H9 (cell line): ENCODE measurements at places on chromosomes 4 and X.

DNA sequence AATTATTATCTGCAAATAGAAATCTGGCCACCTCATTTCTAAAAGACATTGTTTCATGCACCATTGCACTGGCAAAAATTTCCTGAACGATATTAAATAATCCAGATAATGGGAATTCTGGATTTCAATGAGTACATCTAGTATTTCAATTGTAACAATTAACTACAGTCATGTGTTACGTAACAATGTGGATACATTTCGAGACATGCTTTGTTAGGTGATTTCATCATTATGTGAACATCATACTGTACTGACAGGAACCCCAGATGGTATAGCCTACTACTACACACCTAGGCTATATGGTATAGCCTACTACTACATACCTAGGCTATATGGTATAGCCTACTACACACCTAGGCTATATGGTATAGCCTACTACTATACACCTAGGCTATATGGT, 14.8 kb downstream of the LAMTOR3 start:
- no peak for DNase-seq

- peak; percentile 40 for DNase-seq
Observed at GRCh38 chr4:133320576-133321170, 171.6 kb downstream of the PCDH10 start.

DNA sequence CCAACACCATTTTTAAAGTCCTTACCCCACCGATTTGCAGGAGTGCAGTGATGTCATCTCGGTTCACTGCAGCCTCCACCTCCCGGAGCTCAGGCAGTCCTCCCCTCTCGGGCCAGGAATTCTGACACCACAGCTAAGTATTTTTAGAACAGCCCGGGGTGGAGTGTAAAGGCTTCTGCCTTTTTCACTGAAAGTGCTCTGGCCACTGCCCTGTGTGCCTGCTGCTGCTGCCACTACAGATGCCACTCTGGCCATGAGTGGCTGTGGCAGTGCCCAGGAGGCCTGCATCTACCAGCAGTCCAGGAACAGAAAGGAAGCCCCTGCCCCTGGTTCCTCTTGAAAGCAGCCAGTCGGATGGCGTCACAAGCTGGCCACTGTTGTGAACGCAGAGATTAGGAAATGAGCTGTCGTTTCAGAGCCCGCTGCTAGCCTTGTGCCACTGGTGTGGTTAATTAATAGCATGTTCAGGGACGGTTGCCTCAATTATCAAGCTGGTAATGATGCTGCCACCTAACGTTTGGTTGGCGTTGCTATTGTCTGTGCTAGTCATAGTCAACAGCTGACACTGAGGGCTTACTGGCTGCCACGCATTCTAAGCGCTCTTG, 23.6 kb upstream of the TBC1D14 start:
- DNase-seq, result no peak

GRCh38 chrX:102651242-102652011, at the start of gene GPRASP1:
Gene GPRASP1 (plus strand): TSS chrX:102651483. CDS start chrX:102653914, 2,431 bp downstream.
- DNase-seq, result peak; percentile 61

DNA sequence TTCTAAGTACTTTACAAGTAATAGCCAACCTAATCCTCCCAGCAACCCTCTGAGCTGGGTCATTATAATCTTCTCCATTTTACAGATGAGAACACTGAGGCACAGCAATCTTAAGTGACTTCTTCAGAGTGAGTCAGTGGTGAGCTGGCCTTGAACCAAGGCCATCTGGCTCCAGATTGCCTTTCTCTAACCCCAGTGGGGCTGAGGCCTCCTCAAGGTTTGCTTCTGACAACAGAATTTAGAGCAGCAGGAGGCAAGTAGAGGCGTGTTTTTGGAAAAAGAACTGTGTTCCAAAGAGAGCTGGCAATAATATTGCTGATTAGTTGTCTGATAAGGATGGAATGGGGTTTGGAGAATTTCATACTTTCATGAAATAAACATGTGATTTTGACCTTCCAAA, 41.2 kb downstream of the PIR start:
- DNase-seq, result no peak

DNA sequence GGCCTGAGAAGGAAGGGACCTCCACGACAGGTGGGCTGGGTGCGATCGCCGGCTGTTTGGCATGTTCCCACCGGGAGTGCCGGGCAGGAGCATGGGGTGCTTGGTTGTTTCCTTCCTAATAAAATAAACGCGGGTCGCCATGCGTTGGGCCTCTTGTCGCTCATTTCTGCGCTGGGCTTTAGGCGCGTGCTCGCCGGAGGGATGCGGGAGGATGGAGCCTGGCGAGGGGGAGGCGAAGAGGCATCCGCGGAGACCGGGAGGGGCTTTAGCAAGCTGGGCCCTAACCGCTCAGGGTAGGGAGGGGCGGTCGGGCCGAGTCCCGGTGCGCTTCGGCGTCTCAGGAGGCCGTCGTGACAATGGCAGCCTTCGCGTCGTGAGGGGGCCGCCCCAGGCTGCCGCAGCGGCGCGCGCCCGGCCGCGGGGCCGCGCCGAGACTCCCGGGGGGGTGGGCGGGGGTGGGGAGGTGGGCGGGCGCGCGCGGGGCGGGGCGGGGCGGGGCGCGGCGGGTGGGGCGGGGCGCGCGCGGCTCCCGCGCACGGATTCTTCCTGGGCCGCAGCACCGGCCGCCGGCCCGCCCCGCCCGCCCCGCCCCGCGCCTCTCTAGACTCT, 476 bp upstream of the GDI1 start:
- peak; percentile 54 for DNase-seq

DNA sequence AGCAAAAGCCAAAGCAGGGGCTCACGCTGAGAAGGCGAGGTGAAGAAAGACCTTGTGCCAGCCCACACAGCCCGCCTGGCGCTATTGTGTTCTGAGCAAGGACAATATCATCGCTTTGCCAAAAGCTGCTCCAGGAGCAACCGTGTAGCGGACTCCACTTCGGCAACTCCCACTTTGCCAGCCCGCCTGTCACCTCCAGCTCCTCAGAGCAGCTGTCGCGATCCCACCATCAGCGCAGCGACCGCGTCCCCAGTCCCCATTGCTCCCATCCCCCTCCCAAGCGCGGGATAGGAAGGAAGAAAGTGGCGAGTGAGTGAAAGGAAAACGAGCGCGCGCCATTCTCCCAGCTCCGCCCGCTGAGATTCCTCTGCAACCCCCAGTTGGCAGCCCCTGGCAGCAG, 759 bp downstream of the ZC4H2 start:
- peak; percentile 41 for DNase-seq

- no peak for DNase-seq
Observed at GRCh38 chrX:24553011-24553410, 87.9 kb downstream of the PDK3 start.

GRCh38 chr4:5036239-5036638, 15.0 kb upstream of the STK32B start:
- no peak for DNase-seq

DNA sequence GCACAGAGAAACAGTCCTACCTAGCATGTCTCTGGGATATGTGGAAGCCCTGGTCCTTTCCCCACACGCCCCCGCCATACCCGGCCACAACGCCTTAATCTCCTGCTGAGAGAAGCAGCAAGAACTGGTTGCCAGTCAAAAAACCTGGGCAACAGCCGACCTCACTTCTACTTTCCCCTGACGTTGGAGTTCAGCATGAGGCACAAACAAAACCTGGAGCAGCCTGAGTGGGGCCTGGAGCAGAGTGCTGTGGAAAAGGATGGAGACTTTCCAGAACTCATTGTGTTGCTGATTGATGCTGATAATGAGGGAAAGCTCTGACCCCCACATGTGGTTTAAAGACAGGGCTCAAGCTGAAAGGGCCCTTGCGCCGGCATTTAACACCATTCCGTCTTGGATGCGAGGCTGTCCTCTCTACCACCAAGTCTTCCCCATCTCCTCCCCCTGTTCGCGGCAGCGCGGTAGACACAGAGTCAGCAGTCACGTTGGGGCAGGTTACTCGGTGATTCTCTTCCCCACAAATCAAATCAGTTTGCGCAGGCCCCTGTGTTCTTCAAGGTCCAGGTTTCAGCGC, 666 bp downstream of the CCDC158 start:
- no peak for DNase-seq

GRCh38 chr4:19492606-19493005, 759.1 kb upstream of the SLIT2 start:
- DNase-seq, result no peak

- no peak for DNase-seq
Observed at GRCh38 chr4:6893449-6894085, 16.1 kb upstream of the TBC1D14 start.

DNA sequence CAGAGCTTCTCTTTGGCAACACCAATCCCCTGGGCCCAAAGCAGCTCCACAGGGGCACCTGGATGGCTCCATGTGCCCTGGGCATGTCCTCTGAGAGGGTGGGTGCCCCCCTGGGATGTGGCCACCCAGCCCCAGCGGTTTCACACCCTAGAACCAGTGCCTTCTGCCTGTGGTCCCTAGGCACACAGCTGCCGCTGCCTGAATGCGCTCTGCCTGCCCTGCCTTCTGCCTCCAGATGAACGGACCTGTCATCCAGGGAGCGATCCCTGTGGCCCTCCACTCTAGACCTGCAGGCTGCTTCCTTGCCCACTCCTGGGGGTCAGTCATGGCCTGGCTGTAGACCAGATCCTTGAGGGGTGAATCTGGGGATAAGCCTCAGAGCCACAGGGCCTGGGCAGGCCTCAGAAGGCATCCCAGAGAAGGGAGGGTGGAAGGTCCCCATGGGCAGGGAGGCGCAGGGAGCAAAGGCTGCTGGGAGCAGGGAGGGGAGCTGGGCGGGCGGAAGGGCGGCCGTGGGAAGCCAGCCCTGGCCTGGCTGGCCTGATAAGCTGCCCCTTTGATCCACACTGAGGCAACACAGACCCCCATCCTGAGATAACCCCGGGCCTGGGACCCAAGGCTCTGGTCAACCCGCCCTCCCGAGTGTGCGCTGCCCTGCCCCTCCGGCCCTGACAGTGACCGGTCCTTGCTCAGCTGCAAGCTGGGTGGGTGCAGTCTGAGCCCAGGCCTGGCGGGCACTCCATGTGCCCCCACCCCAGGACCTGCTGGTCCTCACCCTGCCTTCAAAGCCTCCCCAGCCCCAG, 8.1 kb upstream of the FGFR3 start:
- no peak for DNase-seq

GRCh38 chrX:53319614-53320542, 38.5 kb upstream of the IQSEC2 start:
- no peak for DNase-seq

GRCh38 chr4:156390599-156391324, 437.1 kb upstream of the CTSO start:
- DNase-seq, result no peak

DNA sequence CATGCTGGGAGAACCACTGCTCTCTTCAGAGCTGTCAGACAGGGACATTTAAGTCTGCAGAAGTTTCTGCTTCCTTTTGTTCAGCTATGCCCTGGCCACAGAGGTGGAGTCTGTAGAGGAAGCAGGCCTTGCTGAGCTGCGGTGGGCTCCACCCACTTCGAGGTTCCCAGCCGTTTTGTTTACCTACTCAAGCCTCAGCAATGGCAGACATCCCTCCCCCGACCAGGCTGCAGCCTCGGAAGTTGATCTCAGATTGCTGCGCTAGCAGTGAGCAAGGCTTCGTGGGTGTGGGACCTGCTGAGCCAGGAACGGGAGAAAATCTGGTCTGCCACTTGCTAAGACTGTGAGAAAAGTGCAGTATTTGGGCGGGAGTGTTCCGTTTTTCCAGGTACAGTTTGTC, 118.9 kb downstream of the SLC10A6 start:
- peak; percentile 54 for DNase-seq

DNA sequence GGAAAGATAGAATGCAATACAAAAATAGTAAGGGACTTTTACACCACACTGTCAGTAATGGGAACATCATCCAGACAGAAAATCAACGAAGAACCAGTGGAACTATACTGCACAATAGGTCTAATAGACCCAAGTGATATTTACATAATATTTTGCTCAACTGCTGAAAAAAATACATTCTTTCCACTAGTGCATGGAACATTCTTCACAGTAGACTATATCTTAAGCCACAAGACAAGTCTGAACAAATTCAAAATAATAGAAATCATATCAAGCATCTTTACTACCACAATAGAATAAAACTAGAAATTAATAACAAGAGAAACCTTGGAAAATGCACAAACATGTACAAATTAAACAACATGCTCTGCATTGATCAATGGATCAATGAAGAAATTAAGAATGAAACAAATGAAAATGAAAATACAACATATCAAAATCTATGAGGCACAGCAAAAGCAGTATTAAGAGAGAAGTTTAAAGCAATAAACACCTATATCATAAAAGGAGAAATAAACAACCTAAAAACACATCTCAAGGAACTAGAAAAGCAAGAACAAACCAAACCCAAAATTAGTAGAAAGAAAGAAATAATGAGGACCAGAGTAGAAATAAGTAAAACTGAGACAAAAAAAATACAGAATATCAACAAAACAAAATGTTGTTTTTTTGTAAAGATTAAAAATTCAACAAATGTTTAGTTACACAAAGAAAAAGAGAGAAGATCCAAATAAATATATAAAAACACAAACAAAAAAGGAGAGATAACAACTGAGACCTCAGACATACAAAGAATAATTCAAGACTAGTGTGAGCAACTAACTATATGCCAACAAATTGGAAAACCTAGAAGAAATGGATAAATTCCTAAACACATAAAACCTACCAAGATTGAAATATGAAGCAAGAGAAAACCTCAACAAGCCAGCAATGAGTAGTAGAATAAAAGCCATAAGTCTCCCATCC, 51.5 kb upstream of the ANTXR2 start:
- DNase-seq, result no peak

DNA sequence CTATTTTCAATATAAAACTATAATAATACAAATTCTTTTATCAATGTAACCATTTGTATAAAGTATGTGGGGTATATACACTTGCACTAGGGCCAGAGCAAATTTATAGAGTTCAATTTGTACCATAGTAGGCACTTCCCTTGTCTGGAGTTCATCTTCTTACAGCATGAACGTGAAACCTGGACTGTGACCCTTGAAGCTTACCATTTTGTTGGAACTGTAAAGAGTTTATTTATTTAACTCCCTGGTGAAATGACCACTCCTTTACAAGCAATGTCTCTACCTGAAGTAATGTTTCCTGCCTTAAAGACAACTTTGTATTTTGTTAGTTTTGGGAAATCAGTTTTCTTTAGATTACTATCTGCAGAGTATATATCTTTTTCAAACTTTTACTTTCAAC, 188.2 kb downstream of the ARAP2 start:
- DNase-seq, result no peak

- DNase-seq, result peak; percentile 89
Observed at GRCh38 chr4:683982-684622, 4.8 kb downstream of the SLC49A3 start.

DNA sequence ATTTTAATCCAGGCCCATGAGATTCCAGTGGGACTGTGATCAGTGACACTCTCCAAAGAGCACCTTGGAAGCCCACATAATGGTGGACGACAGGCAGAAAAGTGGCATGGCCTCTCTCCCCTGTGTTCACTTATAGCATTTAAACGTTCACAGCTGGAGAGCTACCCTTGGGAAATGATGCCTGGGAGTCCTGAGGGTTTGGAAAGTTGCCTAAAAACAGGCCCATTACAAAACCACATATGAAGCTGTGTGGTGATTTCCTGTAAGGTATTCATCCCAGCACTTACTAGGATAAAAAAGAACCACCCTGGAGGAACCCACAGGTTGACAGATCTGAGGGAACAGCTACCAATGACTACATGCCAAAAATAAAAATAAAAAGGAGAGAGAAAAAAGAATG, 193.2 kb downstream of the RASL11B start:
- no peak for DNase-seq
